ENCODE measurements at places on chromosomes 13 and 19. TPM values are rescaled to one million over a fixed set of nuclear protein-coding genes. Genes with fewer than 3 reads are reported as not detected.

Gene LENG9
- total RNA-seq: 8.3 TPM

Gene ZSCAN18
- 131 TPM for total RNA-seq

Gene SOHLH2
- 0.22 TPM for total RNA-seq

DNA sequence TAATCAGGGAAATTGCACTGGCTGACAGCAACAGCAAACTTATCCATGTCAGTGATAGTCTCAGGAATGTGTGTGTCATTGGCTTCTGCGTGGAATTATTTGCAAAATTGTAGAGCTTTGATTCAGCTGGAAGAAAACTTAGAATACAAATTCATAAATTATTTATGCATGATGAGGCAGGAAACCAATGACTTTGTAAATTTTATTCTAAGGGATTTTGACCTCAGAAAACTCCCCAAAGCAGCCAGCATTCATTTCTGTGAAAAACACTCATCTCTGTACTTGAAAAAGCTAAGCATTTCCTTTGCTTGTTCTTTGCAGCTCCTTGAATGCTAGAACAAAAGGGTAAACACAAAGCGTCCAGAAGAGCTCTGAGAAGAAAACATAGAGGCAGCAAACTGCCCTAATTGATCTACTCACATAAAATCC, 162.4 kb downstream of the DCT start:
- no peak overlapping the region for H3K4me3 ChIP-seq
- no peaks in the 10 kb centered on the region for H3K27me3 ChIP-seq
- peaks cover 4% of the 10 kb centered on the region for H3K4me1 ChIP-seq
- no peak overlapping the region for H3K27ac ChIP-seq

GRCh38 chr13:71866335-71867130, 471 bp downstream of the DACH1 start:
- H3K27ac ChIP-seq: no peak overlapping the region
- no peak for DNase-seq
- no peaks in the 10 kb centered on the region for H3K4me1 ChIP-seq
- H3K36me3 ChIP-seq: no peaks in the 10 kb centered on the region

DNA sequence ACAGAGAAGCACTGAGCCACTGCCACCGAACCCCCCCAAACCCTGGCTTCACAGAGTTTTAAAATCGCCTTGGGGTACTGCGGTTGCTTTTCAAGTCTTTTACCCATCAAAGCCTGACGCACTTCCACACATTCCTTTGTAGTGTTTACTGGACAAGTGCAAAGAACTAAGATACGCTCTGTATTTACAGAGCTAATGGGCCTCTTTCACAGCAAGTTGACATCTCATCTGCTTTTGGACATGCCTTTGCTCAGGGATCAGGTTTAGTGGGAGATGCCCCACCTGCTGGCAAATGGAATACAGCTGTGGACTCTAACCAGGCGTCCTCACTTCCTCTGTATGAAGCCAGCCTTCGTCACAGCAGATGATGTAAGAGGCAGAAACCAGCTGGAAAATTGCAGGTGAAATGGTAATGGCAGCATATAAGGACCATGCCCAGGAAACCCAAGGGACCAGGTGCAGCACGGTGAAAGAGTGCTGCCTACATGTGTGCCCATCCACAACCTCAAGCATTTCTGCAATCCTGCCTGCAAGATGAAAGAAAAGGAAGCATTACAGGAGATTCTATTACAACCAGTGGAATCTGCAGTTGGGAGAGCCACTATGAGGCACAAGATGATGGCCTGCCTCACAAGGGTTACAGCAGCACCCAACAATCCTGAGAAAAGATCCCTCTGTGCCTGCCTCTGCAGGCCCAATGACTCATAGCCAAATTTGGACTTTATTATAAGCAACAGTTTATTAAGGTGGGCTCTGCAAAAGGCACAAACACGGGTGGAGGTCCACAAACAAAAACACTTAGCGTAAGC, 34.7 kb downstream of the BRD4 start:
- no peaks in the 10 kb centered on the region for H3K36me3 ChIP-seq
- peaks cover 54% of the 10 kb centered on the region for H3K4me1 ChIP-seq
- H3K27ac ChIP-seq: no peak overlapping the region
- H3K4me3 ChIP-seq: no peak overlapping the region
- DNase-seq: no peak

DNA sequence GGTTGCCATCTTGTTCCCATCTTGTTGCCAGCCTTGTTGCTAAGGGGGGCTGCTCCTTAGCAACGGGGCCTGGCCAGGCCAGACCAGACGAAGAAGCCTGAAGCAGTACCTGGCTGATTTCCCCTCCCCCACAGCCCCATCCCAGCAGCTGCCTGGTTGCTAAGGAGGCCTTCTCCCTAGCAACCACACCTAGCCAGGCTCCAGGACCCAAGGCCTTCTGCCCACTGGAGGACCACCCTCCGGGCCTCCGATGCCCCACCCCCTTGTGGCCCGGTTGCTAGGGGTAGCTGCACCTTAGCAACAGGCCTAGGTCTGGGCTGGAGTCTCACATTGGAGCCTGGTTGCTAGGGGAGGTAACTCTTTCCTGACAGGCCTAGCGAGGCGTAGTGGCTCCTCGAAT, 3.9 kb downstream of the PRRG2 start:
- DNase-seq: no peak
- no peaks in the 10 kb centered on the region for H3K27me3 ChIP-seq
- no peaks in the 10 kb centered on the region for H3K4me1 ChIP-seq
- H3K36me3 ChIP-seq: no peaks in the 10 kb centered on the region

GRCh38 chr19:38862321-38863059, 12.7 kb upstream of the HNRNPL start:
- H3K27me3 ChIP-seq: no peaks in the 10 kb centered on the region
- H3K36me3 ChIP-seq: no peaks in the 10 kb centered on the region
- no peak overlapping the region for H3K4me3 ChIP-seq
- H3K4me1 ChIP-seq: peaks cover 1% of the 10 kb centered on the region
- DNase-seq: no peak
